Stimulated activated CD4-positive, alpha-beta T cell treated with anti-CD3 and anti-CD28 coated beads, Interleukin-1b, Interleukin-23, amount 100 ng/mL, for 24 hours (primary cell): ENCODE measurements at places on chromosomes 7 and 10.

GRCh38 chr7:151226560-151226874 is 488 bp downstream of the ABCF2 start:
- DNase-seq, result no peak

GRCh38 chr7:41882256-41882655 is 179.4 kb upstream of the INHBA start:
- DNase-seq, result no peak

DNA sequence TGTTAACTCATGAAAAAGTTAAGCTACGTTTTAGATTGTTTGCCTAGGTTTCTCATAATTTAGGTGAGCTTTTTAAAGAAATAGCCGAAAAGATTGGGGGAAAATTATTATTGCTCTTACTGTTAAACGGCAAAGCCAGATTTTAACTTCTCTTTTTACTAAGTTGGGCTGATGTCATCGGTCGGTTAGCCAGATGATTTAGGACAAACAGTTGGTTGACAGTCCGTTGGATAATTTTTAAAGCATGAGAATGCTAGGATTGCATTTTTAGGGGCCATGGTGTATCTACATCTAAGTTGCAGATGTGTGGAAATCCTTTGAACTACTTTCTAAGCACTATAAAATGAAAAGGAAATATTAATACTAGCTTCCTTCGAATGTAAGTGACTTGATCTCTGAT is 280.9 kb upstream of the AKR1E2 start:
- no peak for DNase-seq

- DNase-seq, result no peak
Observed at GRCh38 chr7:69365651-69366192, 232.6 kb upstream of the AUTS2 start.

DNA sequence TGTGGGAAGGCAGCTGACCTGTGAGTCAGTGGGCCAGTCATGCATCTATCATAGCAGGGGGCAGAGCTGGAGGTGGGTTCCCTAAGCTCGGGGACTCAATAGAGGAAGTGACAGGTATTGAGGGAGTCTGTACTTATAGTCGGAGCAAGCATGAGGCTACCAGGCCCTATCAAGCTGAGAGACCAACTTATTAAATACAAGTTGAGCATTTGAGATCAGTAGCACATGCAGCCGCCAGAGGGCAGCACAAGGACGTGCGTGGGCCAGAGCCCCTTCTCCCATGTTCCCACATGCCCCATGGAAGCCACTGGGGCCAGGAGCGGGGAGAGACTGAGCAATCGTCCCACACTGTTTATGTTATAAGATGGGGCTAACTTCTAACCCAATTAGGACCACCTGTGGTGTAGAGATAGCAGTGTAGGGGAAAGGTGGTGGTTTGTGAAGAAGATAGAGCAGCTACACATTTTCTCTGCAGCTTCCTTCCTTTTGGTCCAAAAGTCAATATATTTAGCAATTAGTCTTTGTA is 13.0 kb upstream of the STK31 start:
- peak; percentile 28 for DNase-seq

- DNase-seq, result no peak
Observed at GRCh38 chr10:110352930-110353243, 48.2 kb upstream of the SMNDC1 start.

DNA sequence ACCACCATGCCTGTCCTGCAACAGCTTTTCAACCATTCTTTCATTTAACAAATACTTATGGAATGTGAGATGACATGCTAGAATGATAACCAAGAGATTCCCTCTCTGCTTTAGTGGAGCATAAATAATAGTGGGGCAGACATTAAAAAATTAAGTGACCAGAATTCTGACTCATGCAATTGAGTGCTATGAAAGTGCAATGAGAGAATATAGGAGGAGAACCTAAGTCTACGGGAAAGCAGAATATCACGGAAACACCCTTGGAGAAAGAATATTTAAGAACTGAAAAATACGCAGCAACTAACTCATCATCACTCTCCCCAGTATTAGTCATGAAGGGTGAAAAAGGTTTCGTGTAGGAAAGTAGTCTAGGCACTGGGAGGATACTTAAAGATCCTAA is 7.1 kb downstream of the KIF5B start:
- no peak for DNase-seq

- DNase-seq, result no peak
Observed at GRCh38 chr7:44769776-44770294, 21.2 kb downstream of the ZMIZ2 start.

GRCh38 chr7:2843711-2844152 is 376 bp downstream of the GNA12 start:
- DNase-seq, result no peak

DNA sequence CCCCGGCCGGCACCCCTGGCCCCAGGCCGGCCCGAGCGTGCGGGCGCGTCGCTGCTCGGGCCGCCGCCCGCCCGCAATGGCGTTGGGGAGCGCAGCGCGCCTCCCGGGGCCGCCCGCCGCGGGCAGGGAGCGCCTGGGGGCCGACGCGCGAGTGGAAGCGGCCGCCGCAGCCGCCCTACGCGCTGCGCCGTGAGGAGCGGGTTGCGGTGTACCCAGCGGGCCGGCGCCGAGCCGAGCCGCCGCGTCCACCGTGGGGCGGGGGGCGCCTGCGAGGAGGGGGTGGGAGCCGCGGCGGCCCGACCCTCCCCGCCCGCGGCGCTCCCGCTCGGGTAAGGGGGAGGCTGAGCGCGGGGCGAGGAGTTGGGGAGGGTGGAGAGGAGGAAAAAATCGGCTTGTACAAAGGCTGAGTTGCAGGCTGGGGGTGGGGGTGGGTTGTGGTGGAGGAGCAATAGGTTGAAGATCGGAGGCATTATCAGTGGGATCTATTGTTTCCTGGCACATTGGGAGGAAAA is 473 bp downstream of the PPP1R9A start:
- no peak for DNase-seq

- no peak for DNase-seq
Observed at GRCh38 chr10:61757525-61758397, 95.0 kb downstream of the CABCOCO1 start.

GRCh38 chr7:25756601-25757000 is 395.4 kb upstream of the NFE2L3 start:
- no peak for DNase-seq

DNA sequence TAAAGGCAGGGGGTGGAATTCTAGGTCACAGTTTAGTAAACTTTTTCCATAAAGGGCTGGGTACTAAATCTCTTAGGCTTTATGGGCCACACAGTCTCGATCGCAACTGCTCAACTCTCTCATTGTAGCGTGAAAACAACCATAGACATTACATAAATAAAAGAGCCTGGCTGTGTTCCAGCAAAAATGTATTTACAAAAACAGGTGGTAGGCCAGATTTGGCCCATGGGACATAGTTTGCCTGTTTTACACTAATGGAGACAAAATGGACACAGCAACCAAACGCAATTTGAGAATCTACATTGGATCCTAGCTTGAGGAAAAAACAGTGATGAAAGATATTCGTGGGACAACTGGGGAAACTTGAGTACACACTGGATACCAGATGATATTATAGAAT is 23.2 kb upstream of the MALSU1 start:
- DNase-seq, result no peak

- DNase-seq, result no peak
Observed at GRCh38 chr7:25851332-25852210, 300.4 kb upstream of the NFE2L3 start.

DNA sequence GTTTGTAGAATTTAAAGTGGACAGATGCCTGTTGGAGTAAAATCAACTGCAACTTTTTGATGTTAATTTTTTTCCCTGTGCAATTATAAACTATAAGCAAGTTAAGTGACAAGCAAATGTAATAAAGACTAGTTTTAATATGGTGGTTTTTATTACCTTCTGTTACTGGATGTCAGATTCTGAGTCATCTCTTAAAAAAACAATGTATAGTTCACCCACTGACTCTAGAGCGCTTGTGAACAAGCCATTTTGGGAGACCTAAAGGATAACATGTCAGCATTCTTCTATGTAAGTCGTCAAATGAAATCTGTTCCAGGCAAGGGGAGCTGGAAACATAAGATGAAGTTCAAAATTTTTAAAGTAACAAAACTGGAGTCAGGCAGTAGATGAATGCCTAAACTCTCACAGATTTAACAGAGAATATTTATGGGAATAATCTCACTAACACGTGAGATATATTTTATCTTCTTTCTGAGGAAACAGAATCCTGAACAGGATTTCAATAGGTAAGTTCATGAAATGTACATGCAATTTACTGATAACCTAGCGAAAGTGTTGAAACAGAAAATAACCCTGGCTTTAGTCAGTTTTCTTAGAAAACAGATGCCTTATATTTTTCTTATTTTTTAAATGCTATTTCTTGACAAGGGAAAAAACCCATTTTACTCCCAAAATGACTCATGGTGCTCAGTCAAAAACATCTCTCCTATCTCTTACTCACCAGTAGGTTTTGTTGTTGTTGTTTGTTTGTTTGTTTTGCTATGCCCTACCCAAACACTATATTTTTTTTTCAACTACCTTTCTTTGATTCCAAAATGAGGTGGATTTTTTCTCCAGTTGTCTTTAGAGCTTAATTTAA is 91.7 kb downstream of the SLC39A12 start:
- no peak for DNase-seq

DNA sequence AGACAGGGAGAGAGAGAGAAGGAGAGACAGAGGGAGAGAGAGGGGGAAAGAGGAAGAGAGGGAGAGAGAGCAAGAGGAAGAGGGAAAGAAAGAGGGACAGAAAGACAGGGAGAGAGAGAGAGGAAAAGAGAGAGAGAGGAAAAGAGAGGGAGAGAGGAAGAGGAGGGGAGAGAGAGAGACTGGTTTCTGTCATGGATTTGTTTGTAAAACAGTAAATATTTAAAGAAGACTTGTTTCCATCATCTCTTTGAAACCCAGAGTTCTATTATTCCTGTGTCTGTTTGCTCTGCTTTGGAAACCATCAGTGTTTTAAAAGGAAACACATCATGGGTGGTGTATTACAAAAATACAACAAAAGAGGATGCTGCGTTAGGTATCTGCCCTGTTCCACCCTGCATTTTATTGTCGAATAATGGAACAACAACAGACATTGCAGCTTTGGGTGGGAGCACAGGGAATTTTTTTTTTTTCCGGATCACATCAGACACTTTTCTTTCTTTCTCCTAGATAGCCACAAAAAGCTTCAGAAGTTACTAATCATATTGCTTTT is 150.7 kb upstream of the RSU1 start:
- no peak for DNase-seq

DNA sequence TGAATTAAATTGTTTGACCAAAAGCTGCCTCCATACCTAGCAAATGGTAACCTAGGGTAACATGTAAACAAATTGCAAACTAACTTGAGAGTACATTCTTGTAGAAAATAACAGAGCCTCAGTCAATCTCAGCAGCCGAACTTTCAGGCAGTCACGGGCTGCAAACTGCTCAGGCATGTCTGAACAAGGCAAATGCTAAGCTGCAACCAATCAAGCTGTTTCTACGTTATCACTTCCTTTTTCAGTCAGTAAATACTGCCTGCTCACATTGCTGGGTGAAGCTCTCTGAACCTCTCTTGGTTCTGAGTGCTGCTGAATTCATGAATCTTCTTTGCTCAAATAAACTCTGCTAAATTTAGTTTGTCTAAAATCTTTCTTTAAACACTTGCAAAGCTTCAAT is 1212.4 kb downstream of the SORCS1 start:
- DNase-seq, result no peak

DNA sequence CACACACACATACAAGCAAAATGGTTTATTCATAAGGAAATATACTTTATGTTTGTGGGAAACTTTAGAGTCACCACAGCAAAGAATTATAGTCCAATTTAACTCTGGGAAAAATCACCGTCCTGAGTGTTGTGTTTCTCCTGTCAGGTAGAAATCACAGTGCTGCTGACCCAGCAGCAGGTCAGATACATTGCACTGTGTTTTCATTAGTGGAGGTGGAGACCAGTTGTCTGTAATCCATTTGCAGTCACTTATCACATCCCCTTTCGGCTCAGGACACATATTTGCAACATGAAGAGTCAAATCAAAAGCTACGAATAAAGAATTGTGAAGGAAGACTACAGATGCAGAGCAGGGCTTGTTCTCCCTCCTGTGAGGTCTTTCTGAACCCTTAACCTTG is 799.6 kb downstream of the GRM8 start:
- DNase-seq, result no peak

DNA sequence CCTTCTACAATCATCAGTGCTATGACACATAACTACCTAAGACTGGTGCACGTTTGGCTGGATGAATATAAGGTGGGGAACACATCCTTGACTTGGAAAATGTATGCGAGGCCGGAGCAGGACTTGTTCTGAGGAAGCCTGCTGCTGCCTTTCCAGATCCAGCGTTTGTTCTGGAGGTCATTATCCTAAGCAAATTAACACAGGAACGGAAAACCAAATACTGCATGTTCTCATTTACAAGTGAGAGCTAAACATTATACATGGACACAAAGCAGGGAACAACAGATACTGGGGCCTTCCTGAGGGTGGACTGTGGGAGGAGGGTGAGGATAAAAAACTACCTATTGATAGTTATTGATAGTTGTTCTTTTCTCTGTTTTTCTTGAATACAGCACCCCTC is 10.8 kb upstream of the GALNT11 start:
- DNase-seq, result no peak

- DNase-seq, result no peak
Observed at GRCh38 chr10:13441476-13441875, 87.3 kb downstream of the BEND7 start.

DNA sequence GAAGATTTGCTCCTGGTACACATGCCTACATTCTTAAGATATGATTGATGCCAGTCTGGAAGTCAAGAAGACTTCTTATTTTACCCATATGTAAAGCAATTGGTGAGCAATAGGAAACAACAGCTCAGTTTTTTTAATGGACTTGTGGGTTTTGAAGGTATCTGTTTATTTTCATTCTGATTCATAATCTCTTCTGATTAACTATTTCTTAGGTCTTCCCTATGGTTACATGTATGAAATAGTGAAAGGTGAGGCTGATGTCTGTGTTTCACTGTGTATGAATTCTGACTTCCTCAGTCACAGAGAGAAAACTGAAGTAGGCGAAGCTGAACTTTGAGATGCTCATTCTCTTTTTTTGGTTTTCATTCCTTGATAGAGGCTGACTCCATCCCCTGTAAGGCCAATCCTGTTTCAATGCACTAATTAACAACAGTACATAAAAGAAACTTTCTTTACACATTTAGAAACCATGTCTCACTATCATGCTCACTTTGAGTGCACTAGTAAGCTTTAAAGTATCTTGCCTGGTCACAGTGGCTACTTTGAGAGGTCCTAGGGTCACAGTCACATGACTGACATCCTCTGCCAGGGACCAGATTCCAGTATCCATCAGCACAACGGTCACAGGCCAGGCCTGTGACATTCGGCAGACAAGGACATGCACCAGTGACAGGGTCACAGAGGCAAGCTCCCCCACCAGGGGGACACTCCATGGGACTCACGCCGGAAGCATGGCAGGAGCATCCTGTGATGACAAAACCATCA is 59.5 kb upstream of the LAMB1 start:
- no peak for DNase-seq

DNA sequence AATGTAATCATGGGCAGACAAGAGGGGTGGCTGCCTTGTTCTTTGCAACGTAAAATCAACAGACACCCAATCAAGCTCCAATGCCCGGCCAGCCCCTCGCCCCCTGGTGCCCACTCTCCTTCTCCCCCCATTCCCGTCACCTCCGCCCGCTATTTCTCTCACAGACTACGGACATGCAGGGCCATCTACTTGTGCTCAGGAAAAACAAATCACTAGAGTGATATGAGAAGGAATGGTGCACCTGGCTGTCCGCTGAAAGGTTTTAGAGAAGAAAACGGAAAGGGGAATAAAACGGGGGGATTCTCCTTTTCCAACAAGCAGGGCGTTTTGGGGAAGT is 396 bp downstream of the GRM8 start:
- no peak for DNase-seq

GRCh38 chr7:149606826-149607225 is 109.2 kb upstream of the ZNF746 start:
- DNase-seq, result no peak
